ENCODE measurements at places on chromosomes 5 and 9.
A peak's percentile ranks its signal among the peaks of the same experiment; 100 is the strongest.

GRCh38 chr5:111280282-111280951, 56.2 kb downstream of the CAMK4 start:
- no peaks in the 10 kb centered on the region for H3K4me1 ChIP-seq
- H3K4me3 ChIP-seq: no peak overlapping the region
- H3K27me3 ChIP-seq: no peaks in the 10 kb centered on the region
- H3K36me3 ChIP-seq: no peaks in the 10 kb centered on the region
- no peak for DNase-seq

DNA sequence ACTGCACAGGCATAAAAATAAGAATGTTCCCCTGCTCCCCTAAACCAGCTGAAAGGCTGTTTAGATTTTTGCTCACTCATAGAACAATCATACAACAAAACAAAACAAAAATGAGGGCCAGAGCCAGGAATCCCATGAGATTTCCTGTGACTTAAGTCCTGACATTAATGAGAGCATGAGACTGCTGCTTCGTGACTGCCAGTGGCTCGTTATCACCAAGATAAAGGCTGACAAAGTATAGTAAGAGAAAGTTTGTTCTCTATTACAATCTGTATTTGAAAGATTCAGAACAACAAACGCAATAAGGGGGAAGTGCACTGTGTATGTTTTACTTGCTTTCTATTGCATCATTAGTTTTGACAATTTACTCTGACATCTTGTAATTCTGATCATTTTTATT, 837.1 kb upstream of the C9orf72 start:
- H3K4me1 ChIP-seq: no peaks in the 10 kb centered on the region

DNA sequence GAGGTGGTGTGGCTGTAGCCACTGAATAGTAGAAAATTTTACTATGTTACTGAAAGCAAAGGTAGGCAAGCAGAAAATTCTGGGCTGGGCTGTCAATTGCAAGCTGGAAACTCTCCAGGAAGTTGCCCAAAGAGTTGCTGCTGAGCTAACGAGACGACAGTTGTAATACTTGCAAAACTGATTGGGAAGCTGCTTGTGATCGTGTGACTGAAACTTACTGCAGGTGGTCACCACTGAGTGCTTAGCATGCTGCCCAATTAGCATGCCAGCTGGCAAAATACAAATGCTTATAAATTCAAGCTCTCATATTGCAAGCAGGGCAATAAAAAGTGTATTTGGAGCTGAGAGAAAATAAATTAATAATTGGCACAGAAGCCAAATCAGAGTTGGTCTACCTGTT, 758.5 kb upstream of the EDIL3 start:
- no peaks in the 10 kb centered on the region for H3K4me1 ChIP-seq
- no peak overlapping the region for H3K27ac ChIP-seq
- H3K27me3 ChIP-seq: no peaks in the 10 kb centered on the region

DNA sequence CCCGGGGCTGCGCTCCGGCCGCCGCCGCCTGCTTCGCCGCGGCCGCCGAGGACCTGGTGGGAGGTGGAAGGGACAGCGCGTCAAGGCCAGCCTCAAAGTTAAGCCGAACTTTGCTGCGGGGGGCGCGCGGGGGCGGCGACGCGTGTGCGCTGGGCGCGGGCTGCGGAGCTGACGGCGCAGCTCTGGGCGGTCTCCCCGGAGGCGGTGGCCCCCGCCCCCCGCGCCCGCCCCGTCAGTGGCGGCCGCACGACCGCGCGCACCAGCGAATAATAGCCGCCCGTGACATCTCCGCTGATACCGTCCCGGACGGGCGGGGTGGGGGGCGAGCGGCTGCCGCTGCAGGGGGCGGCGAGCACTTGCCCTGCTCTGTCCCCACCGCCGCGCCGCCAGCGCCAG, 579 bp upstream of the FAM78A start:
- H3K27ac ChIP-seq: peak overlapping the region; percentile 31
- H3K4me3 ChIP-seq: peak overlapping the region; percentile 70
- H3K27me3 ChIP-seq: peaks cover 24% of the 10 kb centered on the region
- H3K36me3 ChIP-seq: no peaks in the 10 kb centered on the region

DNA sequence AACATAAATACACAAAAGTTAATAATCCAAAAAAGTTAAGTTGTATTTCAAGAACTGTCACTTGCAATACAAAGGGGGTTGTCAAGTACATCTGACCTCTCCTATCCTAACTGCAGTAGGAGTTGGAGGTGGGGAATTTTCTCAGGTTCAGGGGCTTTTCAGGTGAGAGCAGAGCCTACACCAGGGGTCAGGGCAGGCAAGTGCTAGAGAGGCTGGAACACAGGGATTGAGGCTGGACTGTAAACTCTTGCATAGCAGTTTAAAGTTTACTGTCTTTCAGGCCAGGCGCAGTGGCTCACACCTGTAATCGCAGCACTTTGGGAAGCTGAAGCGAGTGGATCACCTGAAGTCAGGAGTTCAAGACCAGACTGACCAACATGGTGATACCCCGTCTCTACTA, 25.4 kb upstream of the RASGRF2 start:
- no peak overlapping the region for H3K4me3 ChIP-seq
- no peaks in the 10 kb centered on the region for H3K27me3 ChIP-seq
- no peak for DNase-seq

- no peaks in the 10 kb centered on the region for H3K27me3 ChIP-seq
- H3K36me3 ChIP-seq: peaks cover 10% of the 10 kb centered on the region
- peaks cover 38% of the 10 kb centered on the region for H3K4me1 ChIP-seq
- DNase-seq: no peak
Observed at GRCh38 chr5:141637767-141638419, 1.1 kb downstream of the RELL2 start.

DNA sequence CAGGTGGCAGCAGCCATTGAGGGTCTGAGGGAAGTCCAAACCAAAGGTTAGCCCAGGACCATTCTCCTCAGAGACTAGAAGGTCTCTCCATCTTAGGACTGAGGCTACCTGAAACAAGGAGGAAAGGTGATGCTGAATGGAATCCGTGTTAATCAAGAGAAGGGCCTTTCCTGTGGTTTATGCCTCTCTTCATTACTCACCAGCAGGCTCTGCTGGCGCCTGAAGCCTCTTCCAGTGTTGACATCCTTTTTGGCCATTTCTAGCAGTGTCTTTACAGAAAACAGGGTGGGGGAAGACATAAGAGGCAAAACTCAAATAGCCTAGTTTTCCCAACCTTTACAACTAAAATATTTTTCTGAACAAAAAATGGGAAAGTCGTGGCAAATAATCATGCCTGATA, 98.0 kb downstream of the ENC1 start:
- DNase-seq: no peak
- no peak overlapping the region for H3K4me3 ChIP-seq
- no peaks in the 10 kb centered on the region for H3K36me3 ChIP-seq
- no peak overlapping the region for H3K27ac ChIP-seq
- H3K27me3 ChIP-seq: no peaks in the 10 kb centered on the region

GRCh38 chr9:33291031-33291397, 698 bp downstream of the NFX1 start:
- H3K27me3 ChIP-seq: no peaks in the 10 kb centered on the region
- H3K4me3 ChIP-seq: peak overlapping the region; percentile 79
- peaks cover 31% of the 10 kb centered on the region for H3K36me3 ChIP-seq
- DNase-seq: no peak
- peak overlapping the region; percentile 100 for H3K27ac ChIP-seq
- H3K4me1 ChIP-seq: peaks cover 72% of the 10 kb centered on the region

DNA sequence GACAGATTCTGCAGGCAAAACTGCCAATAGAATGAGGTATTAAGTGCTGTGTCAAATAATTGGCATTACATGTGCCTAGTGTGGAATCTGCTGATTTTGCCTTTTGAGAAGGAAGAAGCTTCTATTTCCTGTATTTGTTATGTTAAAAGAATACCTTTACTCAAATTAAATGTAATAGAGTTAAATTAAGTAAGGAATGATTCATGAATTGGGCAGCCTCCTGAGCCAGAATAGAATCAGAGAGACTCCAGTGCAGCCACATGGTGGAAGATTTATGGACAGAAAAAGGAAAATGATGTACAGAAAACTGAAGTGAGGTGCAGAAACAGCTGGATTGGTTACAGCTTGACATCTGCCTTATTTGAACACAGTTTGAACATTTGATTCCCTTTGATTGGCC, 464.4 kb upstream of the SEMA6A start:
- H3K27ac ChIP-seq: no peak overlapping the region
- H3K4me1 ChIP-seq: no peaks in the 10 kb centered on the region
- H3K27me3 ChIP-seq: no peaks in the 10 kb centered on the region
- DNase-seq: no peak
- no peaks in the 10 kb centered on the region for H3K36me3 ChIP-seq
- H3K4me3 ChIP-seq: no peak overlapping the region

DNA sequence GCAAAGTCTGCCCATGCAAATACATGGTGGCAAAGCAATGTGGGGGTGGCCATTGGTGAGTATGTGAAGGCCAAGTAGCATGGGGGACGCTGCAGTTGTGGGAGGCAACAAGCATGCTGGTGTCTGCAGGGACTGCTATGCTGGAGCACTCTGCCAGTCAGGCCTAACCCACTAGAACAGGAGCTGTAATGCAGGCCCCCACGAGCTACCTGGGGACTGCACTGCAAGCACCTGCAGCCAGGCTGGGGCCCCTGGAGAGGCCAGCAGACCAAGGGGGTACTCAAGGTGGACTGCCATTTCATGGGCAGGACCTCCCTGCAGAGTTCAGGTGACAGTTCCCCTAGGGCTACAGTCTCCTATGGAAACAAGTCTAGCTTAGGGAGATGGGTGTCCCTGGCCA, 183.8 kb upstream of the PDE4D start:
- no peaks in the 10 kb centered on the region for H3K27me3 ChIP-seq
- no peaks in the 10 kb centered on the region for H3K36me3 ChIP-seq
- no peak overlapping the region for H3K27ac ChIP-seq
- DNase-seq: no peak
- H3K4me1 ChIP-seq: no peaks in the 10 kb centered on the region

GRCh38 chr9:100452894-100453293, 20.1 kb upstream of the TMEFF1 start:
- H3K27ac ChIP-seq: no peak overlapping the region
- no peak overlapping the region for H3K4me3 ChIP-seq
- H3K36me3 ChIP-seq: peaks cover 26% of the 10 kb centered on the region
- no peaks in the 10 kb centered on the region for H3K27me3 ChIP-seq
- DNase-seq: no peak

DNA sequence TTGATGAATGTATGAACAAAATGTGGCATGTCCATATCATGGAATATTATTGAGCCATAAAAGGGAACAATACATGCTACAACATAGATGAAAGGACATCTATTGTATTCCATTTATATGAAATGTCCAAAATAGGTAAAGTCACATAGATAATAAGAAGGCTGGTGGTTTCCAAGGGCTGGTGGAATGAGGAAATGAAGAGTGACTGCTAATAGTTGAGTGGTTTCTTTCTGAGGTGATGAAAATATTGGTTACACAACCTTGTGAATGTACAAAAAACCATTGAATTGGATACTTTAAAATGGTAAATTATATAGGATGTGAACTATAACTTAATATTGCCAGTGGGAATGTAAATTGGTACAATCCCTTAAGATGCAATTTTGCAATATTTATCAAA, 5.2 kb downstream of the ARSB start:
- peaks cover 17% of the 10 kb centered on the region for H3K4me1 ChIP-seq
- no peak overlapping the region for H3K4me3 ChIP-seq
- H3K27ac ChIP-seq: no peak overlapping the region

DNA sequence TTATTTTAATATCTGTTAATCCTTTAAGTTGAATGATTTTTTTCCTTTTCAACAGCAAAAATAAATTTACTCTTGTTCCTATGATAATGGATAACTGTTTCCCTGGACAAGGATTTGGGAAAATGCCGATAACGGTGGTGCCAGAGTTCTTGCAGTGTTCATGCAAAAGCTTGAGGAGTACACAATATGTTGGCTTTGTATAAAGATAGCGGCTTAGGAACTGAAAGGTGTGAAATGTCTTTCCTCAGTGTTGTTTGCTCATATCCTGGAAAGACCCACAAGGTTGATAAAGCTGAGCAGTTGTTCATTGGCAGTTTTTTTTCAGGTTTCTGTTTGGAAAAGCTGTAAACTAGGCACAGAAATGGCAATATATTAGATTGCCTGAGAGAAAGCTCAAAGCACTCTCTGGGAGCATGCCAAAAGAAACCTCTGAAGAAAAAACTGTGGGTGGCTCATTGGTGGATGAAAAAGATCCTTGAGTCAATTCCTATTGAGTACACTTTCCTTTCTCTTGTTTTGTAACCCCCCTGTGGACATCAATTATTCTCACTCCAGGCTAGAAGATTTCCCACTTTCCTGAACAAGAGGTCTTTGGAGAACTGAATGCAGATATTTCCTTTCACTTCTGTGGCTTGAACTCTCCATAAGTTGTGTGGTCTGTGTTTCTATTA, 117.2 kb upstream of the RGMB start:
- H3K27ac ChIP-seq: no peak overlapping the region
- no peak overlapping the region for H3K4me3 ChIP-seq
- H3K4me1 ChIP-seq: no peaks in the 10 kb centered on the region
- no peak for DNase-seq
- H3K36me3 ChIP-seq: no peaks in the 10 kb centered on the region

GRCh38 chr9:94869415-94869843, 142.9 kb downstream of the AOPEP start:
- peak overlapping the region; percentile 45 for H3K27ac ChIP-seq
- H3K27me3 ChIP-seq: no peaks in the 10 kb centered on the region
- no peak overlapping the region for H3K4me3 ChIP-seq
- DNase-seq: no peak
- peaks cover 91% of the 10 kb centered on the region for H3K4me1 ChIP-seq

- peaks cover 89% of the 10 kb centered on the region for H3K36me3 ChIP-seq
- H3K27me3 ChIP-seq: no peaks in the 10 kb centered on the region
- H3K4me3 ChIP-seq: no peak overlapping the region
- peak; percentile 66 for DNase-seq
- H3K4me1 ChIP-seq: peaks cover 24% of the 10 kb centered on the region
Observed at GRCh38 chr9:133107961-133108793, 12.9 kb downstream of the RALGDS start.

DNA sequence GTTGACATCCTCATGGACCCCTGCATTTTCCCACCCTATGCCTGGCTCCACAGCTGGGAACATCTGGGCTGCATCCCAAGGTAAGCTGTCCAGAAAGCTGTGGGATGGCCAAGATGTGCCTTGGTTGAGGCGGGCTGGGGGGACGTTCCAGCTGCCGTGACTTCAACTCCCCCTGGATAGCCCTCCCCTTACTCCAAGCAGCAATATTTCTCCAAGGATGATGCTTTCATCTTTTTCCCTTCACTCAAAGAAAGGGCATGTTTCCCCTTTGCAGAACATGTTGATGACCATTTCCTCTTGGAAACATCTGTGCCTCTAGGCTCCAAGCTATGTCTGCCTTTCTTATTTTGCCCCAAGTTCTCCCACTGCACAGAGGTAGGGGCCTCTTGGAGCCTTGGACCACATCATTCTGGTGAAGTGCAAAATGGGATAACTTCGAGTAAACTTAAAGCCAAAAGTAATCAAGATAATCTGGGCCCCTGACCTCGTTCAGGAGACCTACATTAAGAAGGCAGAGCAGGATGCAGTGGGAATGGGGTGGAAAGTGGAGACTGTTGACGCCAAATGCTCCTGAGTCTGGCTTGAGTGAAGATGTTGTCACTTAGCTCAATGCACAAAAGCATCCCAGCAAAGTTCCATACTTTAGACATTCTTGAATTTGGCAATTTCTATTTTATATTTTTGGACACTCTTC, 175.2 kb downstream of the GAS1 start:
- no peaks in the 10 kb centered on the region for H3K36me3 ChIP-seq
- no peak for DNase-seq
- H3K4me1 ChIP-seq: peaks cover 18% of the 10 kb centered on the region
- H3K4me3 ChIP-seq: no peak overlapping the region

GRCh38 chr5:76716456-76717157, 681 bp downstream of the F2R start:
- H3K4me3 ChIP-seq: peak overlapping the region; percentile 81
- no peaks in the 10 kb centered on the region for H3K36me3 ChIP-seq
- peak overlapping the region; percentile 80 for H3K27ac ChIP-seq
- peaks cover 33% of the 10 kb centered on the region for H3K4me1 ChIP-seq

GRCh38 chr9:36884721-36885120, 149.3 kb downstream of the PAX5 start:
- H3K27me3 ChIP-seq: peaks cover 30% of the 10 kb centered on the region
- H3K4me3 ChIP-seq: no peak overlapping the region
- no peak for DNase-seq
